ENCODE measurements at places on chromosomes 6 and 20.

DNA sequence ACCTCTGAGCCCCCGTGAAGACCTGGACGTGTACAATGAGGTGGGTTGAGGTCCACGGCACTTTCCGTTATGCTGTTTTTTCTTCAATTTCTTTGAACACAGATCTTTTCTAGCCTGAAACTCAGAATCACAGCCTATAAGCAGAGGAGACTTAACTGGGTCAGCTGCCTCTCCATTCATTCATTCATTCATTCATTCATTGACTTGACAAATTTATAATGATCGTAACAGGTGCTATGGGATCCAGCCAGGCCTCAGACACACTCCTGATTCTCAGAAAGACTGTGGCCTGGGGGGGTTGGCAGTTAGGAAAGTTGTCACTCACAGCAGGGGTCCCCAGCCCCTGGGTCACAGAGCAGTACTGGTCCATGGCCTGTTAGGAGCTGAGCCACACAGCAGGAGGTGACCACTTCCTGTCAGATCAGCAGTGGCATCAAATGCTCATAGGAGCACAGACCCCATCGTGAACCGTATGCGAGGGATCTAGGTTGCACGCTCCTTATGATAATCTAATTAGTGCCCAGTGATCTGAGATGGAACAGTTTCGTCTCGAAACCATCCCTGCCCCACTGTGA is 38.6 kb upstream of the IRF4 start:
- no peaks in the 10 kb centered on the region for H3K36me3 ChIP-seq
- DNase-seq: no peak
- no peak overlapping the region for H3K27ac ChIP-seq
- H3K27me3 ChIP-seq: peaks cover 4% of the 10 kb centered on the region
- H3K4me1 ChIP-seq: no peaks in the 10 kb centered on the region

- no peaks in the 10 kb centered on the region for H3K27me3 ChIP-seq
- peak overlapping the region; percentile 97 for H3K27ac ChIP-seq
- peak overlapping the region; percentile 99 for H3K4me3 ChIP-seq
- peak; percentile 58 for DNase-seq
- H3K4me1 ChIP-seq: peaks cover 23% of the 10 kb centered on the region
Measured at GRCh38 chr20:35954907-35955251, 577 bp upstream of the SCAND1 start.

GRCh38 chr20:24637087-24637486 is 167.7 kb downstream of the SYNDIG1 start:
- no peak for DNase-seq
- H3K4me3 ChIP-seq: no peak overlapping the region
- no peak overlapping the region for H3K27ac ChIP-seq
- no peaks in the 10 kb centered on the region for H3K27me3 ChIP-seq
- H3K4me1 ChIP-seq: no peaks in the 10 kb centered on the region

GRCh38 chr20:15251171-15251570 is 913.8 kb upstream of the FLRT3 start:
- H3K27me3 ChIP-seq: no peaks in the 10 kb centered on the region
- DNase-seq: no peak
- H3K4me3 ChIP-seq: no peak overlapping the region
- no peaks in the 10 kb centered on the region for H3K36me3 ChIP-seq

Data from HepG2 (cell line).